ENCODE measurements at places on chromosomes 1 and 21.
A peak's percentile ranks its signal among the peaks of the same experiment; 100 is the strongest.

DNA sequence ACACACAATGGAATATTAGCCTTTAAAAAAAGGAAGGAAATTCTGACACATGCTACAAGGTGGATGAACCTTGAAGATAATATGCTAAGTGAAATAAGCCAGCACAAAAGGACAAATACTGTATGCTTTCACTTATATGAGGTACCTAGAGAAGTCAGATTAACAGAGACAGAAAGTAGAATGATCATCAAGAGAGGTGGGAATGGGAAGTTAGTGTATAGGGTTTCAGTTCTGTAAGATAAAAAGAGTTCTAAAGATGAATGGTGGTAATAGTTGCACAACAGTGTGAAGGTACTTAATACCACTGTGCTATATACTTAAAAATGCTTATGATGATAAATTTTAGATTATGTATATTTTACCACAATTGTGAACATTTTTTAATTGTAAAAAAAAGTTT, 7.2 kb downstream of the RPAP2 start:
- DNase-seq = no peak

GRCh38 chr1:42993502-42994136, 35.0 kb upstream of the SLC2A1 start:
- no peak for DNase-seq

DNA sequence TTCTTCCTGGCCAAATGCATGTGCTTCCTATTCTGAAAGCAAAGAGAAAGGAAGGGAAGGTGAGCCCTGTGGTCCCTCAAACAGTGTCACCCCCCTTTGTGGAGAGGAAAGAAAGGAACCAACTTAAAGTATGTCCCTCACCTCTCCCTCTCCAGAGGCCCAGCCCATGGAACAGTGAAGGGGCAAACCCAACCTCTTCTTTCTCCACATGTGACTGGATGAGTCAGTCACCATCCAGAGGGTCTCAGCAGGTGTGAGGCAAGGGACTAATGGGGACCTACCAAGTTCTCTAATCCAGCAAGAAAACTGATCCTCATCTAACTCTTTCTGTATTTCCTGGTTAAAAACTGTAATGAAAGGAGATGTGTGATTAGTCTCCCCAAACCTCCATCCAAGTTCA, 145.7 kb downstream of the EDEM3 start:
- DNase-seq = no peak

DNA sequence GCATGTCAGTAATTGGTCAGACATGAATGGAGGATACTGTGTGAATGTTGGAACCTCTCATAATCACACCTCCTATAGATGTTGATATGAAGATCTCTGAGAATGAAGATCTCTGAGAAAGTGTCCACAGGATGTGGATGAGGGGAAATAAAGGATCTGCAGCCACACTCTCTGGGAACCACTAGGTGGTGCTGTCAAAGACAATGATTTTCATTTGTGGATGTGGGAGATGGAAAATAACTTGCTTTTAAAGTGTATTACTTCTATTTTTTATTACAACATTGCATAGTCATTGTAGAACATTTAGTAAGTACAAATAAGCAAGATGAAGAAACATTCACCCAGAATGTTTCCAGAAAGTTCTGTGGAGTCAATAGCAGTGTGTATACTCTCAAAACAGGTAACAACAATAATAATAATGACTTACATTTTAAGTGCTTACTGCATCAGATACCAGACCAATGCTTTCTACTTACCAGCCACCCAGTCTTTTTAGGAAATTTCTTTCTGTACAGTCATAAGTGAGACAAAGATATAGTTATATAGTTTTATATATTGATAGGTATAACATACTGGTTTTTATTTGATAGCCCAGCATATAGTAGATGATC, 128.2 kb downstream of the ATG4C start:
- DNase-seq = peak; percentile 18

DNA sequence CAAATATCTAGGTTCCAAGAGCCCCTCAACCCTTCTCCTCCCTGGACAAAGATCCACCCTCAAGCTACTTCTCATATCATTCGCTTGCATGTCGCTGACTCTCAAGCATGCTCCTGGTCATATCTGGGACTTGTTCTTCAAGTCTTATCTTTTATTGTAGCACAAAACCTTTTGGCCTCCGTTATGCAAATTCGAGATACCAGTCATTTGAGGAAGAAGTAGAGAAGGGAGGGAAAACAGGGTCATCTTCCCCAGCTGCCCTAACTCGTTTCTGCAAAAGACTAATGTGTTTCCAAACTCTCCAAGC, 63.8 kb upstream of the ETS2 start:
- DNase-seq = no peak

- no peak for DNase-seq
Observed at GRCh38 chr1:76343356-76343755, 268.8 kb downstream of the ST6GALNAC3 start.

GRCh38 chr1:231590453-231591198, 36.0 kb upstream of the DISC1 start:
- peak; percentile 60 for DNase-seq

DNA sequence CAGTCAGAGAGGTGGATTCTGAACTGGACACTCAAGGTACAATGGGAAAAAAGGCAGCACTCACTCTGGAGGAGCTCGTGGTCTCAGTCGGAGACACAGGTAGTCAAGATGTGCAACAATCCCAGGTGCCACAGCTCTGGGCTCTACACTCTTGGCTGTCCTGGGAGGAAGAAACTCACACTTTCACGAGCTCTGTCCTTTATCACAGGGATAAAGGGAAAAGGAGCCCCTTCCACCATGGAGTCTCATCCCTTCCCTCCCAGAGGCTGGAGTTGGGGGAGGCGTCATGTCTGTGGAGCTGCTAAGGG, 20.3 kb downstream of the CDK18 start:
- no peak for DNase-seq

- DNase-seq = no peak
Observed at GRCh38 chr1:207646171-207646570, 1.2 kb downstream of the CR1L start.

DNA sequence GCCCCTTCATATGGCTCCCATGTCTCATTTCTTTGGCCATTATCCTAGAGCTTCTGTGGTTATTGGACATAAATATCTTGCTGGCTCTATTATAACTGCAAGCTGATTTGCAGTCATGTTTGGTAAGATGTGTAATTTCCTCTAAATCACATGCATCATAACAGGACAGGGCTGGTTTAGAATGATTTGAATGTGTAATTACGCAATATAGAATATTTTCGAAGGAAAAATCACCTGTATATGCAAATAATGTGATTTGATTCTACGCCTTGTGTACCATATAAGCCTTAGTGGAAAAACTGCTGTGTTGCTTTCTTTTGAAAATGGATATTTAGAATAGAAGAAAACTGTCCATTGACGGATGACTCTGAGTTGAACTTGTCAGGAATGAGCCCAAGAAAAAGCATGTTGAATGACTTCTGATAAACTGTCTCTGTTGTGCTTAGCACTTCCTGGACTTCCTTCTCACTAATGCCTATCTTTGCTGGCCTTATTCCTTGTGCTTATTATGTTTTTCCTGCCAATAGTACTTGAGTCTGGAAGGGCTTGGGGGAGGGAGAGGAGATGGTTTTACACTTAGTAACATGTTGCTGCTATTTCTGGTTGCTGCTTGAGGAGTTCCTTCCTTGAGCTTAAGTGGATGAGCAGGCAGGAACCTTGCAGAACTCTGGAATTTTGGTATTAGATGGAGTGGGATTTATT, 6.5 kb downstream of the CACHD1 start:
- no peak for DNase-seq

DNA sequence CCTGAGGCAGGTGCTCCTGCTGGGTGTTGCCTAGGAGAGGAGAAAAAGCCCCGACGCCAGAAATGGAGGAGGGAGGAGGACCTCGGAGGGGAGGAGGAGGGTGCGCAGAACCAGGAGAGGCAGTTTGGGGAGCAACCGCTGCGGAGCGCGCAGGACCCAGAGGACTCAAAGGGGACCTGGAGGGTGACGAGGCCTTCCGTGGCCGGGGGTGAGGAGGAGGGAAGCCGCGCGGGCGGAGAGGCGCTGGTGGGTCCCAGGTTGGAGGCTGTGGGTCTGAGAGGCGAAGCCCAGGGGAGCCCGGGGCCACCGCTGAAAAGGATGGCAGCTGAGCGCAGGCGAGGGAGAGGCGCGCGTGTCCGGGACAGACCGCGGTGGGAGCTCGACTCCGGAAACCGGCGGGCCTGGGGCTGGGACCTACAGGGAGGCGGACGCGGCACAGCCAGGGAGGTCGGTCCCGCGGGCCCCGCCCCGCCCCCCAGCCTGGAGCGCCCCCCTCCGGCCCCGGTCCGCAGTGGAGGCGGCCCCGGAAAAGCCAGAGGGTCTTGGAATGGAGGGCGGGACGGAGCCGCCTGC, 15.1 kb downstream of the RNF223 start:
- no peak for DNase-seq

GRCh38 chr1:179206812-179207211, 22.7 kb downstream of the ABL2 start:
- no peak for DNase-seq

DNA sequence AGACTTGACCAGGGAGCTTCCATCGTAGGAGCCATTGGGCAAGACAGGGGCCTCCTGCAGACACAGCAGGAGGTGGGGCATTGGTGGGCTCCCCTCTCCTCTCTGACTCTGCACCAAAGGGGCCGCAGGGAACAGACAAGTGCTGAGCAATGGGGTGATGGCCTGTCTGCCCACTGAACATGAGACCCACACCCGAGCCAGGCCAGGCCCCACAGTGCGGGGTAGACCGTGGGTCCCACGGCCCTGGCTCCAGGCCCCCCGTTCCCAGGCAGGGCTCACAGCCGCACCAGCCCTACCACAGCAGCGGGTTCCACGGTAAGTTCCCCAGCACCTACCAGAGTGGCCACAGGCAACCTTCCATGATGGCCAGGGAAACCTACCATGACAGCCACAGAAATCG, 45.9 kb downstream of the CHD5 start:
- no peak for DNase-seq

GRCh38 chr1:104266612-104267011, 516.9 kb downstream of the AMY1C start:
- no peak for DNase-seq

DNA sequence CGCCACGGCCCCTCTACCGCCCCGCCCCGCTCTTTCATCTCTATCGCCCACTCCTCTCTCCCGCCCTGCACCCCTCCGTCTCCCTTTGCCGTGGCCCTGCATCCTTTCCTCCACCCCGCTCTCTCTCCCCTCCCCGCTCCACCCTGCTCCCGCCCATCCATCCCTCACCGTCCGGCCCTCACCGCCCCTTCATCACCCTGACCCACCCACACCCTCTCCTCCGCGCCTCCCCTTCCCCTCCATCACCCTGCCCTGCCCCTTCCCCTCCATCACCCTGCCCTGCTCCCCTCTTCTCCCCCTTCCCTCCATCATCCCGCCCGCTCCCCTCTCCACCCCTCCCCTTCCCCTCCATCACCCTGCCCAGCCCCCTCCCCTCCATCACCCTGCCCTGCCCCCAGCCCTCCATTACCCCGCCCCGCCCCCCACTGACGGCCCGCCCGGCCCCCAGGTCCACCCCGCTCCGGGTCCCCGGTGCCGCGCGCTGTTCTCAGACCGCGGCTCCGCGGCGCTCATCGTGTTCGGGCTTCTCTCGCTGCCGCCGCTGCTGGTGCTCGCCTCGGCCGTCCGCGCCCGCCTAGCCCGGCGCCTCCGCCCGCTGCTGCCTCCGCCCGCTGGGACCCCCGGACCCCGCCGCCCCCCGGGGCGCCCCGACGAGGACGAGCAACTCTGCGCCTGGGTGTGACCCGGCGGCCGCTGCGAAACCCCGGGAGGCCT, 6.2 kb upstream of the ANKRD65 start:
- peak; percentile 89 for DNase-seq

- DNase-seq = no peak
Observed at GRCh38 chr21:43333298-43334062, 93.5 kb downstream of the SIK1 start.

GRCh38 chr1:244187310-244187709, 136.2 kb downstream of the ZBTB18 start:
- DNase-seq = no peak

- no peak for DNase-seq
Observed at GRCh38 chr1:77548285-77548684, 134.2 kb downstream of the ZZZ3 start.

DNA sequence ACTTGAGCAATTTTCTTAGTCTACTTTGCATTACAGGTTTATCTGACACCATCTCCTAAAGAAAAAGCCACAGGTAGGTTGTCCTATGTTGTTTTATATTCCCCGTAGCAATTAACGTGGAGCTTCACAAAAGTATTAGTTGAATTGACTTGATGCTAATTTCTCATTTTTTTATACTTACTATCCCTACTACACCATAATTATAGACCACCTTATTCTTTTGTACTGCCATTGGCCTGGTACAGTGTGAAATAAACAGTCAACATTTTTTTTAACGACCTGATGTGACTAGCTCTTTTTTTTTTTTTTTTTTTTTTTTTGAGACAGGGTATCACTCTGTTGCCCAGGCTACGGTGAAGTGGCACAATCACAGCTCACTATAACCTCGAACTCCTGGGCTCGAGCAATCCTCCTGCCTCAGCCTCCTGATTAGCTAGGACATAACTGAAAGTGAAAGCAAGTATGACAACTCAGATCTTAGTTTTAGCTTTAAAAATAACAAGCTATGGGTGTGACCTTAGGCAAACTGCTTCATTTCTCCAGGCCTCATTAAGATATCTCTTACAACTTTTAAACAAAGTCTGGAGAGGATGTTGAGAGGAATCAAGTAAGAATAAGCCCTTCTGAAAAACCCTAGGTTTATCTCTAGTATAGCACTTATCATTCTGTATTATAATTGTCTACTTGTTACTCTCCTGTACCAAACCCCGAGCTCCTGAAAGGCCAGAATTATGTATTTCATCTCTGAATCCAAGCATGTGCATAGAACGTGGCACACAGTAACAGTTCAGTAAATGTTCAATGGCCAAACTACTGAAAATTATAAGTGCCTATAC, 49.5 kb downstream of the LUZP1 start:
- no peak for DNase-seq

GRCh38 chr1:9008236-9008635, 18.0 kb downstream of the SLC2A7 start:
- DNase-seq = no peak

GRCh38 chr1:212091438-212092121, 56.0 kb downstream of the DTL start:
- no peak for DNase-seq

- DNase-seq = no peak
Observed at GRCh38 chr1:94438692-94439276, 20.6 kb downstream of the ABCD3 start.

DNA sequence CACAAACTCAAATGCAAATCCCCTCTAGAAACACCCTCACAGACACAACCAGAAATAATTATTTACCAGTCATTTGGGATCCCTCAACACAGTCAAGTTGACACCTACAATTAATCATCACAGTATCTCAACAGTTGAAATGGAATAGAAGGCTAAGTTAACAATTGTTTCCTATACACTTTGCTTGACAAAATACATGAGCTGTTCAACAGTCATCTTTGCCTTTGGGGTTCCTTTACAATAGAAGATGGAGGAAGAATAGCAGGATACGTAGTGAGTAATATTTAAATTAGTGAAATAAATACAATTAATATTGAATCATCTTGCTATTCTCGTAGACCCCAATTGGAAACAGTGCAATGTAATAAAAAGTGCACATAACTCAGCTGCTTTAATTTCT, 487.3 kb upstream of the ADAMTS5 start:
- DNase-seq = no peak

- peak; percentile 78 for DNase-seq
Observed at GRCh38 chr1:17059391-17060305, 5.8 kb upstream of the SDHB start.

GRCh38 chr1:234943836-234944402, 184.7 kb downstream of the TOMM20 start:
- no peak for DNase-seq
